Stimulated activated CD8-positive, alpha-beta memory T cell treated with anti-CD3 and anti-CD28 coated beads, Interleukin-7, amount 100 ng/mL, for 1 hour (primary cell): ENCODE measurements at places on chromosomes 4 and X.

DNA sequence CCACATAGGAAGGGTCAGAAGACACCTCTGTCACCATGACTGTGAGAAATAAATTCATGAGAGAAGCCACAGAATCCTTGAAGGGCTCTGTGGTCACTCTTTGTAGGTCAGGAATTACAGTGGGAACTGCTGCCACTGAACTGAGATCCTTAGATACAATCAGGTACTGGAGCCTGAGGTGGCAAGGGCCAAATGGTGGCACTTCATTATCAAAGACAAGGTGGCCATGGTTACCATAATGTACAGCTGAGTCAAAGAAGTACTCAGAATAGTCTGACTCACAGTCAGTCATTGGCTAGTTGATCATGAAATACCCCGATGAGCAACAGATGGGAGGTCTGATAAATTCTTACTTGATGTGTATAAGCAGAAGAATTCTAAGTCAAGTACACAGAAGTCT, 131.9 kb downstream of the RTL3 start:
- DNase-seq: no peak

GRCh38 chr4:16023776-16024408, 59.9 kb downstream of the PROM1 start:
- no peak for DNase-seq

GRCh38 chrX:18617407-18617750, 54.5 kb downstream of the RS1 start:
- no peak for DNase-seq

DNA sequence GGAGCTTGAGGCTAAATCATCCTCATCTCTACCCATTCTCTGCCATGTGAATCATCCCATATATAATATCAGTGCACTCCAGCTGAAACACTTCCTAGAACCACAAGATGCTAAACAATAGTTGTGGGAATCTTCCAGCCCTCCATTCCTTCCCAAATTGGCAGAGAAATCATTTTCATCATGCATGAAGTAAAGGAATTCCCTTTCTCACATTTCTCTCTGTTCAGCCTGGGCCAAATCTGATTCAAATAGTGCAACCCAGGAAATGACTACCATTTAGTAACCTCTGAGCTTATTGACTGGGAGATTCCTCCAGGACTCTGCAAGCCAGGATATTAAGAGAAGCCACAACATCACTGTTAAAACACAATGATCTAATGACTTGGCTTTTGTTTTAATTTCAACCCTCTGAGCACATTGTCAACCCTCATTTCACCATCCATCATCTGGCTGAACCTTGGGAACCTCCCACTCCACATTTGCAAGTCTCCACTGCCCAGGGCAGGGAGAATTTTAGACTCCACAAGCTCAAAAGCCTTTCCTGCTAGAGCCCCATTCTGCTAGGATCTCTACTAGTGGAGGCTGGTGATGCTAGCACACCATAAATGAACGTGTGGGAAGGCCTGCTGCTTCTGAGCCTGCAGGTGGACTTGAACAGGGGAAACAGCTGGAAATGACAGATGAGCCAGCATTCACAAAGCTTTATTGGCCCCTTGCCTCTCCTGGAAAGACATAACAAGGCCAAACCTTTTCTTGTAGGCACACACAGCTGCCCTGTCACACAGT, 133.9 kb downstream of the TET2 start:
- no peak for DNase-seq

- DNase-seq: no peak
Measured at GRCh38 chrX:16957751-16958150, 11.3 kb downstream of the REPS2 start.

DNA sequence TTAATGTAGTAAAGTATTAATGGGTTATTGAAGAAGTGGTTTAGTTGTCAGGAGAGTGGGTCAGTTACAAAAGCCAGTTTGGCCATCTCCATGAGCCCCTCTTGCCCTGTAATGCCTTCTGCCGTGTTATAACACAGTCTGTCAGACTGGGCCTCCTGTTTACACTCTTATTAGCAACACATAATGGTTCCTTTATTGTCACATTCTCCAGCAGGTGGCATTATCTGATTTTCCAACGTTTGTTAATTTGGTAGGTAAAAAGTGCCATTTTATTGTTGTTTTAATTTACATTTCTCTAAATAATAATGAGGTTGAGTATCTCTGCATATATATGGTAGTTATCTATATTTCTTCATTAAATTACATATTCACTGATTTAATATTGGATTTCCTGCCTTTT, 560.8 kb downstream of the FGF13 start:
- no peak for DNase-seq
